Stimulated activated CD4-positive, alpha-beta T cell treated with anti-CD3 and anti-CD28 coated beads, TNF-alpha, amount 100 ng/mL, for 4 hours (primary cell): ENCODE measurements at places on chromosomes 2 and 18.

GRCh38 chr2:154952346-154952980 lies 254.0 kb downstream of the KCNJ3 start:
- DNase-seq, result no peak

DNA sequence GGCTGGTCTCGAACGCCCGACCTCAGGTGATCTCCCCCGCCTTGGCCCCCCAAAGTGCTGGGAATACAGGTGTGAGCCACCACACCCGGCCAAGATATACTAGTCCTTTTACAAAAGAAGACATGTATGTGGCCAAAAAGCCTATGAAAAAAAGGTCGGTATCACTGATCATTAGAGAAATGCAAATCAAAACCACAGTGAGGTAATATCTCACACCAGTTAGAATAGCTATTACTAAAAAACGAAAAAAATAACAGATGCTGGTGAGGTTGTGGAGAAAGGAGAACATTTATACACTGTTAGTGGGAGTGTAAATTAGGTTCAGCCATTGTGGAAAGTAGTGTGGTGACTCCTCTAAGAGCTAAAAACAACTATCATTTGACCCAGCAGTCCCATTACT lies 26.4 kb downstream of the KLHL23 start:
- DNase-seq, result no peak

GRCh38 chr2:175575346-175576258 lies 394.1 kb upstream of the ATP5MC3 start:
- no peak for DNase-seq

DNA sequence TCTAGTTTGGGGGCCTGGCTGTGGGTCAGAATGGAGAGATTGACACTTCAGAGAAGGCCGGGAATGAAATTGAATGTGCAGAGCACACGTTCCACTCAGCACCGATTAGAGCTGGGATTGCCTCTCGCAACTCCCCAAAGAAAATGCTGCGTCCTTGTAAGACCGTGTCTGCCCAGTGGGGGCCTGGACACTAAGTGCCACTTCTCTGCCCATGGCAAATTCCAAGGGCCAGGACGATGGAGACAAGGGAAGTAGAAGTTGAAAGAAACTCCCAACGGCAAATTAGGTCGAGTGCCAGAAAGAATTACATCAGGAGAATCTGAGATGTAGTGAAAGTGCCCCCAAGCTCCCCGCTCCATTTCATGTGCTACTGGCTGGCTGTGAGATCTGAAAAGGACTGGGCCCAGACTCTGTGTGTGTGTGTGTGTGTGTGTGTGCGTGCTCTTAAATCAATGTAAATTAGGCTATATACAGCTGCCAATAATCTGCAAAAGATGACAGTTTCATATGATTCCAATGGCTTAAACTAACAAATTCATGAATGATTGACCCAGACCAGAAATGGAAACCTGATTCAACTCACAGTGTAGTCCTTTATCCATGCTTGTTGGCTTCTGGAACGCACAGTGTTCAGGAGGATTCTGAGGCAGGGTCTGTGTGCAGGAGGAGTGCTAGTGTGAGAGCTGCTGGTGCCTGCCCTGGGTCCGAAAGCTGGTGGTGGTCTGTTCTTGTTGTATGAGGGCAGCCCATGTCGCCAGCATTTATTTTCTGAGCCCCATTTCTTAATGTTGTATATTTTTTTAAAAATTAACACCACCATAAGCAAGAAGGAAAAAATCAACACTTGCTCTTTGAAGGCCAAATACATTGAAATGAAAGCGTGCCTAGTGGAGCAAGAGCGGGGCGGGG lies 234.3 kb downstream of the AGAP1 start:
- no peak for DNase-seq

DNA sequence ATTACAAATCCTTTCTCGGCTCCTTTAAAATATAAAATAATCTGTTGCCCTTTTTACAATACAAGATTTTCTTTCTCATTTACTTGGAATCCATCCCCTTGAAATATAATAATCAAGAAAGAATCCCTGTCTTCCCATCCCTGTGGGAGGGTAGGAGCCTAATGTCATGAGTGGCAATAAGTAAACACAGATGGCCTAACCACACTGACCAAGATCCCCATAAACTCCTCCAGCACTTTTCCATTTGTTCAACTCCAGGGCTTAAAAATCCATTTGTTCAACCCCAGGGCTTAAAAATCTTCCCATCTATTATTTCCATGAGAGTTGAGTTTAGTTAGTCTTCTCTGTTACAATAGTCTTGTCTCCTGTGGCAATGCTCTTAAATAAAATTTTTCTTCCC lies 297.6 kb downstream of the CDH7 start:
- no peak for DNase-seq

GRCh38 chr2:100275200-100275589 lies 47.1 kb downstream of the LONRF2 start:
- DNase-seq, result no peak

DNA sequence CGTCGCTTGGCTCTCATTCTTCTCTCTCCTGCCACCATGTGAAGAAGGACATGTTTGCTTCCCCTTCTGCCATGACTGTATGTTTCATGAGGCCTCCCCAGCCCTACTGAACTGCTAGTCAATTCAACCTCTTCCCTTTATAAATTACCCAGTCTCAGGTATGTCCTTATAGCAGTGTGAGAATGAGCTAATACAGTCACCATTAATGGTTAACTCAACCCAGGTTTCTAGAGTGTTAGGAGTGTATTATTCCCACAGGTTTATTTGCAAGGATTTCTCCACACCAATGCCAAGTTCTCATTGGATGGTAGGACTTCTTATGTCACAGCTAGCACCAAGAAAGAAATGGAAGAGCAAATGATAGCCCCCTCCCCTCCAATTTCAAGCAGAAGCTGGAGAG lies 71.9 kb downstream of the DYNAP start:
- DNase-seq, result no peak

DNA sequence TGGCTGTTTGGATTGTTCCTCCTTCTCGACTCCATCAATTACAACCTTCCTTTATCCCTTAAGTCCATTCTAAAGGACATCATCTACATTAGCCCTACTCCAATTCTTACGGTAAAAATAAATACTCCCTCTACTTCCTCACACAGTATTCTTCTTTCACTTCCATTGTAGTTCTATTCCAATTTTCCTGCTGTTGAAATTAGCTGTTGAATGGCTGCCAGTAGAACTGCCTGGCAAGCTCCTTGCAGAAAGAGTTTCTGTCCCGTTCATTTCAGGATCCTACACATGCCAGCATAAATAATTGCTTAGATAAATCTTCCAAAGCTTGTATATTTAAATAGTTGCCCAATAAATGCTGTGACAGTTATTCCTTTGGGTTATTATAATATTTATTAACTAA lies 459.3 kb upstream of the TRIB2 start:
- DNase-seq, result no peak

DNA sequence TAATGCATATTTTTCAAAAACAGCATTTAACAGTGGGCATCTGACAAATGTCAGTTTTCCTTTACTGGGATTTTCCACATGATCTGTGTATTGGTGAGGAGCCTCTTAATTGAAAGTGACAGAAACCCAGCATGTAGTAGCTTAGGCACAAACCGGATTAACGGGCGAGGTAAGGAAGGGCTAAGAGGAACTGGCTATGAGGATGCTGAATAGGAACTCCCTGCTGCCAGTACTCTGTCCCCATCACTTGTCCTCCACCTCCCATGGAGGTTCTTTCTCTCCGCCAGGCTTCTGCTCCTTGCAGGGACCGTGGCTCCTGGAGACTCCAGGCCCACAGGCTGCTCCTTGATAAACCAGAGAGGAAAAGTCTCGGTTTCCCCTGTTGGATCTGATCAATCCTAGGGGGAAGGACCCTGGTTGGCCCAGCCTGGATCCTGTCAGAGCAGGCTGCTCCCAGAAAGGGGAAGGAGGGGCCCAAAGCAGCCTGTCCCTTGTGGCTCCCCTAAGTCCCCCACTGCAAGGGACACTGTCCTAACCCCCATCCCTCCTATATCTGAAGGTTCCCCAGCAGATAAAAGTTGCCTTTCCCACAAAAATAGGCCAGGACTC lies 10.3 kb downstream of the TEX44 start:
- DNase-seq, result no peak

DNA sequence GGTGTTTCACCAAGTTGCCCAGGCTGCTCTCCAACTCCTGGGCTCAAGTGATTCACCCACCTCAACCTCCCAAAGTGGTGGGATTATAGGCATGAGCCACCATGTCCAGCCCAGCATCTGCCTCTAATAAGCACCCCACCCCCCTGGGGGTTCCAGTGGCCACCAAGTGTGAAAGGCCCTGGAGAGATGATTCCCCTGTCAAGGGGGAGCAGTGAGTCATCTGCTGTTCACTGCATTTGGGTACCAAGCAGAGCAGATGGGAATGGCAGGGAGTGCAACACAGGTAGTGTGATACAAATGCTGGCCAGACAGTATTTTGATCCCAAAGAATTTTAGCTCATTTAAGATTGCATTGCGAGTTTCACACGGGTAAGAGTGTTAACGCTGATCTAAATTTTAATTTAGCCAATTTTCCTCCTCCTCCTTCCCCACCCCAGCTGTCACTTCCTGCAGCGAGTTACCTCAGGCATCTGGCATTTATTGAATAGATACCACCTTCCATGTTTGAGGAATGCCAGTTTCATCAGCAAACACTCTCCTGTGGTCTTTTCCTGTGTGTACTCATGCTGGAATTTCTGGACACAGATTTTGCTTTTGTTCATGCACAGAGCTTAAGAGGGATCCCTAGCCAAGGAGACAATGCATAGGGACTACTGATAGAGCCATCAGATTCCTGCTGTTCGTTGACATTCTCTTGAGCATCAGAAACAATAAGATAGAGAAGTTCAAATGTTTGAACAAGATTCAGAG lies 32.4 kb upstream of the NCK2 start:
- DNase-seq, result no peak

- DNase-seq, result no peak
These were observed 19.1 kb upstream of the KANSL1L start for GRCh38 chr2:210190345-210190744.

DNA sequence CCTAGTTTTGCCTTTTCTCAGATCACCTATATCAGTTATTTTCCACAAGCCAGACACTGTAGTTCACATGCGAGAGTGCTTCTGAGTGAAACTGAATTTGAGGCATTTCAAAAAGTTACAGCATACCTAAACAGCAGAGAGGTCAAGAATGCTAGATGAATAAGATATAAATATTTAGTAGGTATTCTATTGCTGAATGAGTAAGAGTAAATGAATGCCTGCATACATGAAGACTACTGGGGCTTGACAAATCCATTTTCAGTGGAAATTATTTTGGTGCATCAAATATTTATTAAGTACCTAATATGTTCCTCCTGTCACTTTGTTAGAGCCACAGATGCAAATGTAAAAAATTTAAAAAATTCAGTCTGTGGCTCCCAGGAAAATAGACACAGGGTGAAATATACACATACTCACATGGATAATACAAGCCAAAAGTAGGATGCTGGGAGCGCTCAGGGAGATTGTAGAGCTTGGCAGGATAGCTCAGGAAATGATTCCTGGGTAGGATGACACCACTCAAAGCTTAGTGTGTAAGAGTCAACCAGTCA lies 27.6 kb upstream of the CDC42EP3 start:
- no peak for DNase-seq

DNA sequence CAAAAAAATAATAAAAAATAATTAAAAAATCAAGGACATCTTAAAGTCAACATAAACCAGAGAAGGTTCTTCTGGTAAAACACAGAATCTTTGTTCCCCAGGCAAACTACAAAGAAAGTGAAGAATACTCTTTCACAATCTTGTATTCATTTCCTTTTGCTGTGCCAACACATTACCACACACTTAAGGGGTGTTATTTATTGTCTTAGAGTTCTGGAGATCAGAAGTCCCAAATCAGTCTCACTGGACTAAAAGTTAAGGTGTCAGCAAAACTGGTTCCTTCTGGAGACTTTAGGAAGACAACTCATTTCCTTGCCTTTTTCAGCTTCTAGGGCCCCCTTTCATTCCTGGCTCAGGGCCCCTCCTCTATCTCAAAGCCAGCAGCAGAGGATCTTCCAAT lies 12.2 kb upstream of the CAB39 start:
- no peak for DNase-seq

DNA sequence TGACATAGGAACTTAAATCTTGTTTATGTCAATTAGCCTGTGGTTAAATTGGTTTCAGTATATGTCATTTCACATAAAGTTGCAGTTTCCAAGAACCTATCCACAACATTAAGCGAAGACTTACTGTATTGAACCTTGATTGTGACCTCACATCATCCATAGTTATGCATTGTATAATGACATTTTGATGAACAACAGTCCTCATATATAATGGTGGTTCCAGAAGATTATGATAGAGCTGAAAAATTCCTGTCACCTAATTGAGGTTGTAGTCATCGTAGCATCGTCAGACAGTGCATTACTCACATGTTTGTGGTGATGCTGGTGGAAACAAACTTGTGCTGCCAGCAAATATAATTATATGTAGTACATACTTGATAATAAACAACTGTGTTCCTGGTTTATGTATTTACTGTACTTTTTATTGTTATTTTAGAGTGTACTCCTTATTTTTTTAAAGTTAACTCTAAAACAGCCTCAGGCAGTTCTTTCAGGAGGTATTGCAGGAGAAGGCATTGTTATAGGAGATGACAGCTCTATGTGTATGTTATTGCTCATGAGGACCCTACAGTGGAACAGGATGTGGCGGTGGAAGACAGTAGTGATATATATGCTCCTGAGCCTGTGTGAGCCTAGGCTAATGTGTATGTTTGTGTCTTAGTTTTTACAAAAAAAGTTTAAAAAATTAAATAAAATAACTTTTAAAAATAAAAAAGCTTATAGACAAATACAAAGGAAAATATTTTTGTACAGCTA lies 56.6 kb downstream of the UBE2E3 start:
- DNase-seq, result no peak

GRCh38 chr2:241673189-241673663 lies 13.4 kb downstream of the DTYMK start:
- no peak for DNase-seq

DNA sequence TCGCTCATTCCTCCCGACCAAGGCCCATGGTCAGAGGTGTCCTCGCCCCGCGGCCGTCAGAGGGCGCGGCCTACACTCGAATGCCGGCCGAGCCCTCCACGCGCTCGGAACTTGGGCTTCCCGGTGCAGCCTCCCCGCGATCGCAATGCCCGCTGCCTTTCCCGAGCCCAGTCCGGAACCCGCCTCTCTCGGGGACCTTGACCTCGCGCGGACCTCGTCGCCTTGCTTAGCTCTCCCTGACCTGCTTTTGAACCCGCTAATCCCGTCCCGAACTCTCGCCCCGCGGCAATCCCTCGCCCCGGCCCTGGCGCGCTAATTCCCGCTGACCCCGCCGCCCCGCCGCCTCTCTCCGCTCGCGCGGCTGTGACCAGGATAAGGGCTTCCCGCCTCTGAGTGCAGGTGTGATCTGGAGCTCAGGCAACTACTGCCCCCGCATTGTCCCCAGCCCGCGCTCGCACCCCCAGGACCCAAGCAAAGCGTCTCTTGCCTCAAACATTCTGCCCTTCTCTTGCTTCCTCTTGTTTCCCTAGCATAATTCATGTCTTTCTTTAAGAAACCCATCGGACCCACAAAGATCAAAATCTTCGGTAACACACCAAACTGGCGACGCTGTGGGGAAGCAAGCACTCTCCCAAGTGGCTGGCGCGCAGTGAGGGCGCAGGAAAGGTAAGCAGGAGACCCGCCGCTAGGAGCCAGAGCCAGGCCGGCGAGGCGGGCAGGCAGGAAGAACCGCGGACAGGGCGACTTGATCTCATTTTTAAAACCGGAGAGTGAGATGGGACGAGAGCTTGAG lies 46.6 kb upstream of the ATP6V1B1 start:
- DNase-seq, result no peak
